ENCODE measurements at places on chromosomes 5 and 9.

DNA sequence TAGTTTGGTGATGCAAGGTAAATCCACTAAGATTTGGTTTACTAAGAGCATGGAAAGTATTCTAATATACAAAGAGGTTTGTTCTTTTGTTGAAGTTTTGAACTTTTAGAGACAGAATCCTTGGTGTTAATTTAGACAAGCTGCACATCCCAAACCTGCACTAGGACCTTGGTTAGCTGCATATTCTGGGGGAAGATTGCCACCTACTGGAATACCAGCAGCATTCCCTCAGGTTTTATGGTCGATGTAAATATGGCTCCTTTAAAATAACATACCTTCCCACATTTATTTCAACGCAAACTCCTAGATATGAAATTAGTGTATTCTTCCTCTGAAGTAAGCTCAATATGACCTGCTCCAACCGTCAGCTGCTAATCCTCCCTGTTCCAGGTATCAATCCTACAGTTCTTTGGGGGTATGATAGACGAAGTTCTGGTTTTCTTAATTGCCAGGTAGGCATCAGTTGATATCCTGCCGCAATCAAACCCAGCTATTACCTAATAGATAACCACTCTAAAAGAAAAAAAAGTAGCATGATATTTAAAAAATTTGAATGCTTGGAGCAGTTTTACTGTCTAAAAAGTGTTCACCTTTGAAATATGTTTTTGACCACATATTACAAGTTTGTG lies 624.1 kb downstream of the ISL1 start:
- no peak for DNase-seq

DNA sequence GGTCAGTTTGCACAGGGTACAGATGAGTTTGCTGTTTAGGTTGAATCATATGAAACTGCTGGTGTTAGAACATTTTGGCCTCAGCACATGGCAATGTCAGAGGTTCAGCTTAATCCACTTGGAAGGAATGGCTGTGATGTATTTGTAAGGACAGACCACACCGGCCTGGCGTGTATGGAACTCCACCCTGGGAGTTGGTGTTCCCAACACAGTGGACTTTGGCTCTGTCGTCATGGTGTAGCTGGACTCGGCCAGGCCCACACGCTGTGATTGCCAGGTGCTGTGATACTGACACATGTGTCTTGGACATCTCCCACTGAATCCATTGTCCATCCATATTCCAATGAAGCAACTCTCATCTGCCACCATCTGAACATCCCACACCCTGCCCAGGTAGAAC lies 90.3 kb downstream of the ZNF618 start:
- no peak for DNase-seq

- no peak for DNase-seq
Observed at GRCh38 chr5:152551061-152551460, 146.0 kb upstream of the NMUR2 start.

DNA sequence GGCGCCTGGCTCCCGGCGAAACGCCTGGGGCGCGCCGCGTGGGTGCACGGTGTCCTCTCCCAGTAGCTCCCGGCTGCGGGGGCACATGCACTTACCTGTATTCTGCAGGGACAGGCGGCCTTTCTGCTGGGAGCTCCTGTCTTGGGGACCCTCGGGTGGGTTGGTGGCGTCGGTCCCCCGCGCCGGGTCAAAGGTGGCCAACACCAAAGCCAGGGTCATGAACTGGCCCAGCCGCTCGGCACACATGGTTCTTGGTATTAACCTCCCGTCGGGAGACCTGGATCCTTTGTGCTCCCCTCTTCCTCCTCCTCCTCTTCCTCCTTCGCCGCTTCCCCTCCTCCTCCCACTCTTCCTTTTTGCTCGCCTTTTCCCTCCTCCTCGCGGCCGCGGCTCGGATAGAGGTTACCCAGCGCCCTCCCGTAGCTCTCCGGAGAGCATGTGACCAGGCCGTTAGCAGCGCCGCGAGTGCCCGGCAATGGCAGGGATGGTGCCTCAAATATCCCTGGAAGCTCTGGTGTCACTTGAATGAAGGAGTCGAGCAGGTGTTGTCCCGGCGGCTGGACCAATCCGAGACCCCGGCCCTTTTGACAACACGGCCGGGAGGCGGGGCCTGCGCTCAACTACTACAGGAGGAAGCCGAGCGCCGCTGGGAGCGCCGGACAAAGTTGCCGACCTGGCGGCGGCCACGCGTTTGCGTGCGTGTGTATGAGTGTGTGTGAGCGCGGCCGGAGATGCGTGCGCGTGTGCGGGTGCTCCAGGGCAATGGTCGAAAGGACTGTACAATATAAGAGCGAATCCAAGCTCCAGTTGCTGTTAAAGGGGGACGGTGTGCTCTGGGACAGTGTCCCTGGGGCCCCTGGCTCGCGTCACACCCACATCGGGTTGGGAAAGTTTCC lies at the start of gene STC2:
TSS of gene STC2 (minus strand) at position 467 of the 896 bp plus-strand sequence. CDS start at position 246, 221 bp downstream.
- no peak for DNase-seq

DNA sequence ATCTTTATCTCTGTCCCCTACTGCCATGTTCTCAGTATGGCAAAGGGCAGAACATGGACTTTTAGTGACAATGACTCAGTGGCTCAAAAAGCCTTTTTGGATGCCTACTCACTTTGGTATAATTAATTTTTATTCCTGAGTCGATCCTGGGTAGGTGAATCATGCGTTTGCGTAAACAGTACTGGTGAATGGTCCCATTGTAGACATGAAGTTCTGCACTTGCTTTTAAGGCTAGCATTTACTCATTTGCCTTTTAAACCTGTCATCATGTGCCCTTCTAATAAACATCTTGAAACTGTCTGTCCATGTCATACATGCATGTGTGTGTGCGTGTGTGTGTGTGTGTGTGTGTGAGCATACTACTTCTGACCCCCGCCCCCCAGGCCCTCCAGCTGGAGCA lies 223.0 kb downstream of the AUH start:
- no peak for DNase-seq

DNA sequence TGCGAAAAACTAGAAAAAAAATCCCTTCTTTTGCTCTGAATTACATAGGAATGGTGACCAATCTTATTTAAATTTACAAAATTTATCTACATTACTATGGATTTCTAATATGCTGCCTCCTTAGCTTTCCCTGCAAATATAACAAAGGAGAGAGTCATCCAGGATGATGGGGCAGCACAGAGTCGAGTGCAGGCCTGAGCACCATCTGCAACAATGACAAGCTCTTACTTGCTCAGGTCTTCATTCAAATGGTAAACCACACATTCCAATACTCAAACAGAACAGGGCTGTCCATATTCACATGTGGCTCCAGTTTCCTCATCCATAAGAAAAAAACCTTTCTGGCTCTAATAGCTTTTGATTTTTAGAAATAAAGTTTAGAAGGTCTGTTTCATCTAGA lies 33.5 kb upstream of the ZNF354B start:
- no peak for DNase-seq

GRCh38 chr5:69432412-69433206 lies 17.7 kb downstream of the MARVELD2 start:
- DNase-seq = no peak

DNA sequence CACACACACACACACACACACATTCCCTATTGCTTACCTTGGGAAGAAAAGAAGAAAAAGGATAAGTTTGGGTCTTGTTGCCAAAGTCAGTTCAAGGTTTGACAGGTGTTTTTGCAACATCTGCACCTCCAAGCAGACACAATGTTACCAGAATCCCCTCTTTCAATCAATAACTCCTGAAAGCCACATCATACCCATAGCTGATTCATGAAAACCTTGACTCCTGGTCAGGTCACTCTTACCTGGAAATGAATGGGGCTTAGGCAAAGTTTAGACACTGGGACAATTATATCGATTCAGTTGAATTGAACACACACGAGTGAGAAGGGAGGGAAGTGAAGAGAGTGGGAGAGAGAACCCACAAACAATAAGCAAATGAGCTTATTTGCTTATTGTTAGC lies 27.0 kb downstream of the IL9 start:
- DNase-seq = no peak

DNA sequence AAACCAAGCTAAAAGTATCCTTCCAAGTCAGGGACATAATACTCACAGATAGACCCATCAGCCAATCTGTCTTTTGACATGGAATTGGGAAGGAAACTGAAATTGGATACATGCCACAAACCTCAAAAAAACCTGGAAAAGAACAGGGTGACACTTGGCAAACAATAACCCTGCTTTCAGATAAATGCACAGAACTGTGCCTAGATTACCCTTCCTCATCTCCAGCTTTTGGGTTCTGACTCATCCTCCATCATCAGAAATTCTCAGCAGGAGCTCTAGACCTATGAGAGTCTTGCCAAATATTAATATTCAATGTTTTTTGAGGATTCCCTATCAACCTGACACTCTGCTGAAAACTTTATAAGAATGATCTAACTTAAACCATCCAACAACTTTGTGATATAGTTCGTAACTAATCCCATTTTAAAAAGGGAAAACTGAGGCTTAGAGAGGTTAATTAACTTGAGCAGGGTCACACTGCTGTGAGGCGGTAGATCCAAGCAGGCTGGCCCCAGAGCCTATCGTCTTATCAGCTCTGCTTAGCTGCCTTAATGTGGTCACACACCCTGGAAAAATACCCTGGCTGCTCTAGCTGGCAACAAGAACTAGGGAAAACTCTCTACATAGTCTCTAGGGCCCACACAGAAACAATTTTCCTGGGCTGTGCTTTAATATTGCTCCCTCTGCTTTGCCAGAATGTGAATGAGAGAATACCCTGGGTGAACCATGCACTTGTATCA lies 157.0 kb upstream of the TRPC7 start:
- no peak for DNase-seq

DNA sequence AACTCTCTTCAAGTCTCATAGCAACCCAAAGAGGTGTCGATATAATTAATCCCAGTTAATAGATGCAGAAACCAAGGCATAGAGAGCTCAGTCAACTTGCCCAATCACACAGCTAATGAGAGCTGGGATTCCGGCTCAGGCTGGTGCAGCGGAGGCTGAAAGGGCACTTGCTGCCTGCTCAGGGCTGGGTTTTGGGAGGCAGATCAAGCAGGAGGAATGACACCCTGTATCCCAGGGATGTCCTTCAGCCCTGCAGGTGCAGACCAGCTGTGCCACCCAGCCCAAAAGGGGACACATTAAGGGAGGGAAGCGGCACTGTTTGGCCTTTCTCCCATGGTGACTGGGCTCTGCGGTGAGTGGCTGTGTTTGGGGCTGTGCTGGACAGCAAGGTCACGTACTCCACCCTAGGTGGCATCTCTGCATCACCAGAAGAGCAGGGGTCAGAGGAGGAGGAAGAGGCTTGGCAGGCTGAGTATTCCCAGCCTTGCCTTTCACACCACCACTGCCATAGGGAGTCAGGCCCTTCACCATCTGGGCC lies 124.1 kb downstream of the MVB12B start:
- no peak for DNase-seq

GRCh38 chr5:53890490-53890889 lies 330.1 kb downstream of the NDUFS4 start:
- DNase-seq = no peak

DNA sequence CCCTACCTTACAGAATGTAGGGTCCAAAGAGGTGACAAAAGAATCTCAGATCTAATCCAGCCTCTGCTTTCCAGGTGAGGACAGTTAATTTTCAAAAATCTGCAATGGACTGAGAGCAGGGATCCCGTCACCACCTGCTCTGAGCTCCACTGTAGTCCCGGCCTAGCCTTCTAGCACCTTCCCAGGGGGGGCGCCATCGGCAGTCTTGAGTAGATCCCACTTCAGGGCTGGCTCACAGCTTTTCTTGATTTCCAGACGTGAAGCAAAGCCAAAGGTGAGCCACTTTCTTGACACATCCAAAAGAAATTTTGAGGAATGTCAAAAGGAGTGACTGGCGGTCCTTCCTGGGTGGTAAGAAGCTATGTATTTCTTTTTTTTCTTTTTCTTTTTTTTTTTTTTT lies 114.1 kb downstream of the SYK start:
- no peak for DNase-seq

- no peak for DNase-seq
Observed at GRCh38 chr5:136058039-136058971, 29.5 kb downstream of the TGFBI start.

DNA sequence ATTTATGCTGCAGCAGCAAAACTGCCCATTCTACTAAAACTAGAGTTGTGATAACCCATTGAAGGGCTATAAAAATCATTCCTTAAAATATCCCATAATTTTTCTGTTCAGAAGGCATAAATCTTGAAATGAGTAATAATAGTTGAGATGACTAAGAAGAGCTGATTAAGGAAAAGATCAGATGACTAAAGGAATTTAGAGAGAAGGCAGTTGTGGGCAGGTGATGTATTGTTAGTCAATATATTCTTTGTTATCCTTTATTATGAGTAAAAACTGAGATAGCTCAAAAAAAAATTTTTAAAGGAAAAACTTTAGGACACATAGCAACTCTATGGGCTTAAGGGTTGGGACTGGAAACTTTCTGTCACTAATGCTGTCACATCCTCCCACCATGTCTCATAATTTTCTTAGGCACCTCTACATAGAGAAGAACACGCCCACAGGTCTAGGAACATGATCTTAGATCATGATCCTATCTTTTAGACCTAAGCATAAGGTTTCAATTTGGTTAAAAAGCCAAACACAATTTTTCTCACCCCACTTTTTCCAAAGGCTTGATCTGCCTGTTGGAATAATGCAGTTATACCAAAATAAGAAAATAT lies 597.5 kb upstream of the MEF2C start:
- DNase-seq = no peak
